Body of pancreas (tissue), 4 donors: ENCODE measurements at places on chromosomes 12 and 14. TPM values are rescaled to one million over a fixed set of nuclear protein-coding genes. Genes with fewer than 3 reads are reported as not detected.

- no peak for DNase-seq
Observed at GRCh38 chr12:89369166-89369565, 16.9 kb upstream of the DUSP6 start.

The NRL gene
- total RNA-seq = 2.6 TPM

DNA sequence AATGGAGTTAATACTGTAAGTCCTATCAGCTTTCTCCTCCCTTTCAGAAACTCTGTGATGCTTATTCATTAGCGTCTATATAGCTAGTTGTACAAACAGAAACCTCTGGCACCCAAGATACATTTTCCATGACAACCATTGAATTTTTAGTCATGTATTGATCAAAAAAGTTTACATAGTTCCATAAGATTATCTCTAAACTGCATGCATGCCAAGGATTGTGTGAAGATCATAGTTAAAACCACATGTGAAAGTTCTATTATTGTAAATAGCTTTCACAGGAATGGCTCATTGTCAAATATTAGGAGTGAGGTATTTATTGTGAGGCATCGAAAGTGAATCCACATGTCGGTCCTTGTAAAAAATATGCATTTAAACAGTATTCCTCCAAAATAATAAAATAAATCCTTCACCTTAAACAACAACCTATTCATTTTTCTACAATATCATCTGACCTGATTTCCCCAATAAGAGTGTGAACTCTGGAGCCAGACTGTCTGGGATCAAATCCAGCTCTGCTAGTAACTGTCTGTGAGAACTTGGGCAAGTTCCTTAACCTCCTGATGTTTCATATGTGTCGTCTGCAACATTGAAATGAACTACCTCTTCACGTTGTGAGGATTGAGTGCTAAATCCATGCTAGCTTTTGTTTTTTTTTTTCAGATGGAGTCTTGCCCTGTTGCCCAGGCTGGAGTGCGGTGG, 10.6 kb upstream of the CDKL1 start:
- DNase-seq = peak; percentile 29

The CFAP73 gene
- 0.99 TPM for total RNA-seq

- no peak for DNase-seq
Observed at GRCh38 chr12:130334937-130335336, 2.8 kb upstream of the PIWIL1 start.

- no peak for DNase-seq
Observed at GRCh38 chr14:68512088-68512487, 280.8 kb downstream of the ZFP36L1 start.

- no peak for DNase-seq
Observed at GRCh38 chr12:22414742-22415141, 80.2 kb upstream of the ST8SIA1 start.

The EPYC gene
- total RNA-seq = not detected

The GALNT9 gene
- total RNA-seq = not detected
